ENCODE measurements at places on chromosomes 3 and 15. TPM values are rescaled to one million over a fixed set of nuclear protein-coding genes. Genes with fewer than 3 reads are reported as not detected.

DNA sequence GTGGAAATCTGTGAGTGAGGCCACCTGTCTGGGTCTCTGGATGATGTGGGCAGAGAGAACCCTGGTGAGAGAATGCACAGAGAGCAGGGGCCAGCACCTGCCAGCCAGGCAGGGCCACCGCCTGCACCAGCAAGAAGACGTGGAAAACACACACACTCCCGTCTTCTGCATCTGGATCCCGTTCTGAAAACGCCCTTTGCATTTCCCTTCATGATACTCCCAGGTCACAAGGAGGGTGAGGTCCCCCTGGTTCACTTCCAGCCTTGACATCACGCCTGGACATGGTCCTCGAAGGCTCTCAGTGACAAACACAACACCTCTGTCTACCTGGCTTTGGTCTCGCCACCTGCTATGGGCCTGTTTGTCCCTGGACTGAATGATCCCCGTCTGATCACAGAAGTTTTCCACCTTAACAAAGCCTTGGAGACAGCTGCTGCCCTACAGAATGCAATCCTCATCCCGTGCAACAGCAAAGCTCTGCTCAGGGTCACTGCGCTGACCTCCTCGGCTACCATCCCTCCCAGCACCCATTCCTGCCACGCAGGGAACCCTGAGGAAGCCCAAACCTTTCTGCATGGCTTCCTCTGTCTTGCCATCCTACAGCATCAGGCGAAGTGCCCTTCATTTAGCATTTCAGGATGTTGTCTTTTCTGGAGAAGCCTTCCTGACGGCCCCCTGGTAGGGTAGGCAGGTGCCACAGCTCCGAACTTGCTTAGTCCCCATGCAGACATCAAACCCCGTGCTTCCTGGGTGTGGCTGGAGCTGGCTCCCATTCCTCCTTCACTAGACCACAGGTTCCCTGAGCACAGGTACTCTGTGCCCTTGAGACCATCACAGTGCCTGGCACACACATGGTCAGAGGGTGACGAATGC lies 122.5 kb downstream of the ATP10A start:
- DNase-seq, result no peak

Gene ZPLD1
- polyA plus RNA-seq, result not detected

GRCh38 chr15:95591886-95592285 lies 738.6 kb upstream of the NR2F2 start:
- DNase-seq, result no peak

DNA sequence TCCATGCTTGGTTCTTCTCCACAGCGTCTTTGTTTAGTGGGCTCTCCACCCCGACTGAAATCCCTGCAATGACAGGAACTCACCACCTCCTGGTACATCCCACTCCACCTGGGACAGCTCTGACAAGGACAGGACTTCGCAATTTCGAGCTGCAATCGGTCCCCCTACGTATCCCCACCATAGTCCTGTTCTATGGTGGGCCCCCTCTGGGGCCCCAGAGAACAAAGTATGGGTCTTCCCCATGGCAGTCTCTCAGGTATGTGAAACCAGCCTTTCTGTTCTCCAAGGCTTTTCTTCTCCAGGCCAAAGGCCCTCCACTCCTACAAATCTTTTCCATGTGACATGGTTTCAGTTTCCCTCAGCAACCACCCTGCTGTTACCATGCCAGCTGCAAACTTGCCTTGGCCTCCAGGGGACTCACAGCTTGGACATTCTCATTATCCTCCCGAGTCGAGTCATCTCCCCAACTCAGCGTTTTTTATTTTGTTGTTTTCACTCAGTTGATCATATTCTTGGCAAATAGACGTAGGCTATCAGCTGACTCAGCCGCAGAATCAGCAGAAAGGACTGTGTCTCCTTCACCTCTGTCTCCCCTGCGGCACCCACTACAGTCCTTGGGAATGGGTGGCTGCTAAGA lies 233.3 kb downstream of the OPA1 start:
- DNase-seq, result peak; percentile 69

DNA sequence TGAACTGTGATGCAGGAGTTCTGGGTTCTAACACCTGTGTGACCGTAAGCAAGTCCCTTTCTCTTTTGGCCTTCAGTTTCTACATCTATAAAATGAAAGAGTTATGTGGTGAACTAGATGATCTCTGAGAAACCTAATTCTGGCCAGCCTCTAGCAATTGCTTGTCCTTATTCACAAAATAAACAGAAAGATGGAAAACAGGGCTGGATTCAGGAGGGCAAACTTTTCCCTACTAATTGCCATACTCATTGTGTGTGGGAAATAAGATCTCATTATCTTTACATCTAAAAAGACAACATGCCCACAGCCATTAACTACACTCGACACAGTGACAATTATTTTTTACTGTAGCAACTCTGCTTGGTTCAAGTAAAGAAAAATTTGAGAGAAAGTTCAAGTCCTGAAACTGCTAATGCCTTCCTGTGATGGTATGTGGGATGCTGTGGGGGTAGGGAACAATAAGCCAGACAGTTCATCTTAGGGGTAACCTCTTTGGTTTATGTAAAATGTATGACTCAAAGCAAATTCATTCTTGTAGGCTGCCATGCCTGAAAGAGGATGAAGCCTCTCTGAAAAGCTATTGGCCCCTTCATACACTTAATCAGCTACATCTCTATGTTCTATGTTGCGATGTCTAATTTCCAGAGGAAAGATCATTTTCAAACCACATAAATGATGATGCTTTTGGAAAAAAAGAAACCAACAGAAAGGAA lies 177.6 kb upstream of the BCL6 start:
- peak; percentile 11 for DNase-seq

Gene DNASE1L3
- polyA plus RNA-seq, result 0.51 TPM

GRCh38 chr15:74829991-74830390 lies 3.6 kb downstream of the CPLX3 start:
- DNase-seq, result no peak

- peak; percentile 22 for DNase-seq
Observed at GRCh38 chr15:55289011-55289745, 435 bp downstream of the RAB27A start.

Gene MYL3
- 2,590 TPM for polyA plus RNA-seq

GRCh38 chr3:58370407-58370806 lies 37.7 kb downstream of the PXK start:
- no peak for DNase-seq

GRCh38 chr3:79255702-79256101 lies 512.1 kb downstream of the ROBO1 start:
- no peak for DNase-seq

GRCh38 chr3:126021224-126021623 lies 52.2 kb downstream of the ROPN1B start:
- DNase-seq, result no peak

- DNase-seq, result no peak
Observed at GRCh38 chr15:62377736-62378480, 212.8 kb upstream of the C2CD4B start.

GRCh38 chr15:85518979-85519761 lies 138.8 kb downstream of the AKAP13 start:
- DNase-seq, result no peak

DNA sequence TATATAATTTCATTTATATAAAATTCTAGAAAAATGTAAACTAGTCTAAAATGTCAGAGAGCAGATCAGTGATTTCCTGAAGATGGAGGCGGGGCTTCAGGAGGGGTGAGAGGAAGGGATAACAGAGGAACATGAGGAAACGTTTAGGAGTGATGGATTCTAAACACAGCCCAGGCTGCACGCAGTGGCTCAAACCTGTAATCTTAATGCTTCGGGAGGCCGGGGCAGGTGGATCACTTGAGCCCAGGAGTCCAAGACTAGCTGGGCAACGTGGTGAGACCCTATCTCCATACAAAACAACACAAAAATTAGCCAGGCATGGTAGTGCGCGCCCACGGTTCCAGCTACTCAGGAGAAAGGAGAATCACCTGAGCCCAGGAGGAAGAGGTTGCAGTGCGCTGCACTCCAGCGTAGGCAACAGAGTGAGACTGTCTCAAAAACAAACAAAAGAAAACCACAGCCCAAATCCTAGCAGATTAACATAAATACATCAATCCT lies 18.0 kb upstream of the IQCF1 start:
- DNase-seq, result no peak

GRCh38 chr3:43512754-43513404 lies 108.9 kb downstream of the ANO10 start:
- DNase-seq, result no peak

DNA sequence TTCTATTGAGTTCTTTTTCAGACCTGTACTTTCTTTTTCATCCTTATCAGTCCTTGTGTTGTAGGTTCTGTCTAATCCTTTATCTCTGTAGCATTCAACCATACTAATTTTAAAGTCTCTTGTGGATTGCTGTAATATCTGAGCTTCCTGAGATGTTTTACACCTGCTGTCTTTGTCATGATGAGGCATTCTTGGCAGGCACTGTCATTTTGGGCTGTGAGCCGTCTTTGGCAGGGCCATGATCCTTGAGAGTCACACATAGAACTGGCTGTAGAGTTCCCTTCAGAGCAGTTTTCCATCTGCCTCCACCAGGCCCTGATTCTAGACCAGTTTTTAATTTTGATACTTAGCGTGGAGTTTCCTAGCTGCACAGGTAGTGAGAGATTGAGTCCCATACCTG lies 6.7 kb downstream of the EFCC1 start:
- no peak for DNase-seq

DNA sequence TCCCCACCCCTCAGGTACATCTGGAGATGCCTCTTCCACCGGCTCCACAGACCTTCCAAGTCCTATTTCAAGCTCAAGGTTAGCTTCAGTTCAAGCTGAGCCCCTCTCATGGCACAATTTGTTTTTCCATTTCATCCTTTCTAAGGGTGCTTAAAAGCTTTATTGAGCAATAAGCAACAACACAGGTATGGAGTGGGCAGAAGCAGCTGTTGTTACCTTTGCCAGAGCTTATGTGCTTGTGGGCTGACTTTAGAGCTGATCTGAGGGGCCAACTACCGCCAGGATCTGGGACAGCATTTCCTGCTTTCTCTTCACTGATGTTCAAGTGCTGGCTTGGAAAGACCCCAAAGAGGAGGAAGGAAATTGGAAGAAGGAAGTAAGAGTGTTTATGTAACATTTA lies 140.0 kb upstream of the KLHL25 start:
- no peak for DNase-seq

DNA sequence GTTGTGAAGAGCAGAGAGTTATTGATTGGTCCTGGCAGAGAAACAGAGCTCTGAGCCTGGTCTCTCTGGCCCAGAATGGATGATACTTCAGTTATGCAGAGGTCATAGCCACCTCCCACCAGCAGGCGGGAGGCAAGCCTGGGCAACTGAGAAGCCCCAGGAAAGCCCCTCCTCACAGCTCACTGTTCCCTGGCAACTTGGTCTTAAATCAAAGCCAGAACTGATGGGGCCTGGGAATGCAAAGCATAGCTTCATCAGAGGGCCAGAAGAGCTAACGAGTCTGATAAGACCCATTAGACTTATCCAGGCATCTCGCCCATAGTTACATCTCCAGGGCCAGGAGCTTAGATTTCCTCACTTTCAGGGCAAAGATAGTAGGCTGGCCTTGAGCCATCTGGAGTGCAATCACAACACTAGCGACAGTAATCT lies 5.5 kb upstream of the COLQ start:
- peak; percentile 62 for DNase-seq

- no peak for DNase-seq
Observed at GRCh38 chr15:39741258-39741657, 41.4 kb downstream of the FSIP1 start.

Gene CFAP20DC
- 0.53 TPM for polyA plus RNA-seq

- peak; percentile 63 for DNase-seq
Observed at GRCh38 chr15:85589851-85590250, 204.9 kb downstream of the KLHL25 start.

DNA sequence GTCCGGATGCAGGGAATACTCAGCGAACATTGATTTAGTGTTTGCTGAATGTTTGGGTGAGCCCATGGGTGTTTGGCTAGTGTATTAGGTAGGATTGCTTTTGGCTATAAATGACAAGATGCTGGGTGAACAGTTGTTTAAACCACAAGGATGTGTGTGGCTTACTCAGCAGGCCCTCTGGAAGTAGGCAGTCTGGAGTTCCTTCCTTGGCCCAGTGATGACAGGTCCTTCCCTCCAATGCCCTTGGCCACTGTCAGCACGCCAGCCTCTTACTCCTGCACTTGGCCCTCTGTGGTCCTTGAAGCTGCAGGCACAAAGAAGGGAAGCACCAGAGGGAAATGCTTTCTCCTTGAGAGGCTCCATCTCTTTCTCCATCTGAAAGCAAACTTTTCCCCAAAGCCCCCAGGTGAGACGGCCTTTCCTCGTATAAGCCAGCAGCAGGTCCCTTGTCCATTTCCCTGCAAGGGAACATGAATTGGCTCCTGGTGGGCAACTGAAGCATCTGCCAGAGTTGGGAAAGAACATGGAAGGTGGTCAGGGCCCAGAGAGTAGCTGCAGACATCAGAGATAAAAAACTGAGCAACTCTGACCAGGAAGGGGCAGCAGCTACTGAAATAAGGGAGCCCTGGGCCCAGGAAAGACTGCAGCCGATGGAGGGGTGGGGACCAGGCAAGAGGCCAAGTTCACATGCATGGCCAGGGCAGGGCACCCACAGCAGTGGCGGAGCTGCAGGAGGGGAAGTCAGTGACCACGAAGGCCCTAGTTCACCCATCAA lies 105.0 kb downstream of the TPRA1 start:
- no peak for DNase-seq

DNA sequence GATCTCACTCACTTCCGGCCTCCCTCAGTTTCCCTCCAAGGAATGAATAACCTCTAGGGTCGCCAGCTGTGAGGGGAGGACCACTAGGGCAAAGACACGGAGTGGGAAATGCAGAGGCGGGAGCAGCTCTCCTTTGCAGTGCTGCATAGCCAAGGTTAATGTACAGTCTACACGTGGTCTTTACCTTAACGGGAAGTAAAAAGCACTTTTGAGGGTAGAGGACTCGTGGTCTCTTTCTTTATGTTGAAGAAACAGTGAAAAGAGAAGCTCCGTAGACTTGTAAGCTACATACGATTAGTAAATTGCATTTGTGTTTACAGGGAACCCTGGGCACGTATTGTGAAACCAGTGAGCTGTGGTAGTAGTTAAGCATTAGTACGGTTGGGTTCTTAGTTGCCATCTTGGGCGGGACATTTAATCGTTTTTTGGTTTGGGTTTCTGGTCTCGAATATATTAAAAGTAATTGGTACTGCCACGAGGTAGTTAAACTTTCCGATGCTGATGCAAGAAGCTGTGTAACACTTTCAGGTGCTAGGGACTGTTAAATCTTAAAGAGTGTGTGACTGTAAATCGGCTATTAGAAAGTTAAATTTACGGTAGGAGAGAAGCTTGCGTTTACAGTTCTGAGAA lies 828 bp downstream of the U2SURP start:
- DNase-seq, result no peak

All from cardiac muscle cell (in vitro differentiated cells and primary cell).